CD4-positive, alpha-beta T cell treated with Interleukin-15 for 1 hour (primary cell): ENCODE measurements at places on chromosomes 2 and 18.

- DNase-seq = no peak
Observed at GRCh38 chr2:1309507-1309906, 103.8 kb upstream of the TPO start.

GRCh38 chr2:55156326-55156725, 75.8 kb downstream of the CLHC1 start:
- no peak for DNase-seq

- no peak for DNase-seq
Observed at GRCh38 chr2:159094173-159094737, 125.8 kb downstream of the TANC1 start.

DNA sequence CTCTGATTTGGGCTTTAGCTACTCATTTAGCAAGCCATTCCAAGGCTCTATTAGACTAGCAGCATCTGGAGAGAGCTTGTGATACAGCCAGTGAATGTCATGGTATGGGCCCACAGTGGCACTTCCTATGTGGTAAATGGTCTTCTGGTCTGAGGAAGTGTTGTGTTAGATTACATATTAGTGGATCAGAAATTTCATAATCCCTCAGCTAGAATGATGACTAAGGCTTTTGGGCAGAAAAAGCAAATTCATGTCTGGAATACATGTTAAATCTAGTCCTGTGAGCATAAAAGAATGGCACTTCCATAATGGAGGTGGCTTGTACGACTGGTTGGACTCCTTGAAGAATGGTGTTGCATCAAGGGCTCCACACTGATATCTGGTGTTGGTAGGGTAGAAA, 436.8 kb upstream of the CWC22 start:
- no peak for DNase-seq

DNA sequence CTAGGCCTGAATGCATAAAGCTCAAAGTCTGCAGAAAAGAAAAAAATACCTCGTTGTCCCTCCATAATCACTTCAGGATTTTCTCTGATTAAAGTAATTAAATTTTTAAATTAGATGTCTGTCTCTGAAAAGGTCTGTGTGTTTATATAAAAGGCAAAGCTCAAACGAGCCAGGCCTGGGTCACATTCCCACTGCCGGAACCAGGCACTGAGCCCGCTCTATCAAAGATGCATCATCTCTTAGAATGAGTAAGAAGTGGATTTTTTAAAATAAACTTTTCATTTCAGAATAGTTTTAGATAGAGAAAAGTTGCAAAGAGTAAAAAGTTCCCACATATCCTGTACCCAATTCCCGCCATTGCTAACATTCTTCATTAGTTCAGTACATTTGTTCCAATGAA, 202.1 kb upstream of the KYNU start:
- DNase-seq = no peak

GRCh38 chr2:100140582-100140981, 1.8 kb downstream of the AFF3 start:
- peak; percentile 31 for DNase-seq

DNA sequence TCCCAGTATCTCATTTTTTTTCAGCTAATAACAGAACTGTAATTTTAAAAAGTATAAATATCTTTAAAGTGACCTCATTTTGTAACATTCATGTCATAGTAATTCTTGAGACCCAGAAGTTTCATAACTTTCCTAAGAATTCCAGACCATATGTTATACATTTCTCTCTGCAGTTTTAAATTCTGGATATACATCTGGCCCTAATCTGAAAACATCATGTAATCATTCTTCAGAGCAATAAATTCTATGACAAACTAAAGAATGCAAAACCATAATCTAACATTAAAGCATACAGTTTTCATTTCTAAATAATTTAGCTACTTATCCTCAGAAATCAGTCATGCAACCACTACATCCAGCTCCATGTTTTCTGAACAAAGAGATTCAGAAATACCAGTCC, 198.3 kb upstream of the SLC35G4 start:
- no peak for DNase-seq

- DNase-seq = no peak
Observed at GRCh38 chr18:24923138-24923537, 428.8 kb downstream of the ZNF521 start.

- DNase-seq = no peak
Observed at GRCh38 chr2:19416784-19417684, 58.6 kb upstream of the OSR1 start.

GRCh38 chr2:175383286-175383685, 201.8 kb upstream of the ATP5MC3 start:
- no peak for DNase-seq
